CD4-positive, alpha-beta T cell treated with Interleukin-1 beta for 1 hour (primary cell): ENCODE measurements at places on chromosomes 7 and 10.

DNA sequence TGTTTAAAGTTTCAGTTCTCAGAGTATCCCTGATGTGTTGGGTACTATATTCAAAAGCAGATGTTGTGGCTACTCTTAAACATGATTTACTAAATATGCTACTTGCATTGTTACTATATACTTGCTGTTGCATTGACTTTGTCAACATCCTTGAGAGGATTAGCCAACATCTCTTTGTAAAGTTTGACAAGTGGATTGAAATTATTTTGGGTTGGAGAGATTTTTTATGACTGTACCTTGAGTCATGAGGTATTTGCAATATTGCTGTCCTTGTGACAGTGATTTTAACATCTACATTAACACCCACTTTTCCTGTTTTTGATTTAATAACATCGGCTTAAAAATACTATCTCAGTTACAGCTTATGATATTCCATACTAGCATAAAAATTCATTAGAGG lies 31.9 kb downstream of the MRC1 start:
- DNase-seq: no peak

GRCh38 chr10:73865459-73866442 lies 8.6 kb downstream of the CAMK2G start:
- peak; percentile 73 for DNase-seq

DNA sequence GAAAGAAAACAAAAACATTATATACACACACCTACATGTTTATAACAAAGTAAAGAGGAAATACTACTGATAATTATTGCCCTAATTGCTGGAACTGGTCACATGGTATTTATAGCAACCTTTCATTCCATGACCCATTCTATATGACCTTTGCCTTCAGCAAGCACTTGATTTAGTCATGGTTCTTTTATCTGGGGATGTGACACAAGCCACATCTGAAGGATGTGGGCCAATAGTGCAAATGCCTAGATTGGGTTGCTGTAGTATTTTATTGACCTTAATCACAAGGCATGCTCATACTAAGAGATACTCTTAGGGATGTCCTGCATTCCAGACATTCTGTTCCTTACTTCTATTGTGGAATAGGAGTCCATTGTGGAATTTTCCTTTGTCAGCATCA lies 723.5 kb upstream of the POM121L12 start:
- DNase-seq: no peak

GRCh38 chr7:127957886-127958285 lies 73.4 kb downstream of the LRRC4 start:
- no peak for DNase-seq

DNA sequence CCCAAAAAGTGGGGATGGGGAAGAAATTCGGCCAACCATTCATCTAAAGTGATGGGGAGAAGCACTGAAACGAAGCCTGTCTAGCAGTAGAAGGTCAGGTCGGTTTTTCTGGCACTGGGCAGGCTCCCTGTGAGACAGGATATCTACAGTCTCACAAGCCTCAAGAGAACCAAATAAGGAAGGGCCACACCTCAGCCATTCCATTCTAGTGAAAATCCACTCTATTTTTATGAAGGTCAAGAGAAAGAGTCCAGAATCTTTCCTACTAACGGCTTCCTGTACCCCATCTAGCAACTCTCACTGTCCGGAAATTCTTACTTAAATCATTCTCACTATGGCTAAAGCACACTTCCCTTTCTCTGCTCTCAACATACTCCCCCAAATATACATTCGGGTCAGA lies 267.1 kb downstream of the PRPF18 start:
- DNase-seq: no peak

- no peak for DNase-seq
These were observed 227.0 kb downstream of the TRIL start for GRCh38 chr7:28731092-28731658.

DNA sequence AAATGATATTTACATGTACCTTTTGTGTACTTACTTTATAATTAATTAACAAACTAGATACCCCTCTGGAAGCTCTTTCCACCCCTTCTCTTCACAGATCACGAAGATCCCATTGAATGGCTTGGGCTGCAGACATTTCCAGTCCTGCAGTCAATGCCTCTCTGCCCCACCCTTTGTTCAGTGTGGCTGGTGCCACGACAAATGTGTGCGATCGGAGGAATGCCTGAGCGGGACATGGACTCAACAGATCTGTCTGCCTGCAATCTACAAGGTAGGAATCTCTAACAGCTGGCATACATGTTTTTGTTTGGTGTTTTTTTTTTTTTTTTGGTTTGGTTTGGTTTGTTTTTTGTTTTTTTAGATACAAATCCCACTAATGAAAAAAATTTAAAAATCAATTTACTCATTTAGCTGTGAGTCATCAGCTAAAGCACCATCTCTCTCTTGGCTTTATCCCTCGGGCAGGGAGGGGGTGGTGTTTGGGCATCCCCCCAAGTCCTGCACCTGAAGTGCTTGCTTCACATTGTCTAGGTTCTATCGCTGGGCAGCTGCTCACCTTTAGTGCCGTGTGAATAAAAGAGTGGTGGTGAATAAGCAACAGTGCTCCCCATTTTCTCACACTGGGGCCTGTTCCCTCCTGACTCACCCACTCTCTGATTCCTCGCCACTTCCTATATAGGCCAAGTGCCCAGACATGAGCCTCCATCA lies 68.9 kb downstream of the MET start:
- DNase-seq: no peak

DNA sequence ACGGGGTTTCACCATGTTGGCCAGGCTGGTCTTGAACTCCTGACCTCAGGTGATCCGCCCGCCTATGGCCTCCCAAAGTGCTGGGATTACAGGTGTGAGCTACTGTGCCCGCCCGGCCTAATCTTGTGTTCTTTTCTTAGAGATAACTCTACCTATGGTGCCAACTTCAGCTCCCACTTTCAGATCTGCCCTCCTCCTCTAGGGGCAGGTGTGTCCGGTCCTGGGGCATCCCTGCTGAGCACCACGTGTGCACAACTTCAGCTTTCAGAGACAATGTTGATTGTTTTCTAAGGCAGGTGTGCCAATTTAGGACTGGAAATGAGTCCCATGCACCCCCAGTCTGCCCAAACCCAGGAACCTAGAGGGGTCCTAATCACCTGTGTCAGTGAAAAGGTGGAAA lies 18.5 kb upstream of the FXYD4 start:
- DNase-seq: no peak

DNA sequence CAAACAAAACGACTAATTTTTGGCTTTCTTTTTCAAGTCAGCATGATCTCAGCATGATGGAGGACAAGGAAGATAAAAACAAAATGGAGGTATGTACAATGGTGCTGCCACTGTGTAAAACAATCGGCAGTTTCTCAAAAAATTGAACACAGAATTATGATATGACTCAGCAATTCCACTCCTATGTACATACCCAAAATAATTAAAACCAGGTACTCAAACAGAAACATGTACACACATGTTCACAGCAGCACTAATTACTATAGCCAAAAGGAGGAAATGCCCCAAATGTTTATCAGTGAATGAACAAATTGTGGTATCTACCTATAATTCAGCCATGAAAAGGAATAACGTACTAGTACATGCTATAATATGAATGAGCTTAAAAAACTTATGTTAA lies 29.9 kb downstream of the SNX13 start:
- DNase-seq: no peak

GRCh38 chr7:15330943-15331342 lies 230.9 kb downstream of the AGMO start:
- DNase-seq: no peak

GRCh38 chr10:75857269-75857846 lies 425.9 kb downstream of the LRMDA start:
- DNase-seq: no peak

GRCh38 chr10:80498078-80498832 lies 39.4 kb upstream of the SH2D4B start:
- DNase-seq: no peak

- no peak for DNase-seq
These were observed 125.7 kb downstream of the OAT start for GRCh38 chr10:124292911-124293615.

GRCh38 chr7:33190688-33191304 lies 61.4 kb downstream of the BBS9 start:
- DNase-seq: no peak

DNA sequence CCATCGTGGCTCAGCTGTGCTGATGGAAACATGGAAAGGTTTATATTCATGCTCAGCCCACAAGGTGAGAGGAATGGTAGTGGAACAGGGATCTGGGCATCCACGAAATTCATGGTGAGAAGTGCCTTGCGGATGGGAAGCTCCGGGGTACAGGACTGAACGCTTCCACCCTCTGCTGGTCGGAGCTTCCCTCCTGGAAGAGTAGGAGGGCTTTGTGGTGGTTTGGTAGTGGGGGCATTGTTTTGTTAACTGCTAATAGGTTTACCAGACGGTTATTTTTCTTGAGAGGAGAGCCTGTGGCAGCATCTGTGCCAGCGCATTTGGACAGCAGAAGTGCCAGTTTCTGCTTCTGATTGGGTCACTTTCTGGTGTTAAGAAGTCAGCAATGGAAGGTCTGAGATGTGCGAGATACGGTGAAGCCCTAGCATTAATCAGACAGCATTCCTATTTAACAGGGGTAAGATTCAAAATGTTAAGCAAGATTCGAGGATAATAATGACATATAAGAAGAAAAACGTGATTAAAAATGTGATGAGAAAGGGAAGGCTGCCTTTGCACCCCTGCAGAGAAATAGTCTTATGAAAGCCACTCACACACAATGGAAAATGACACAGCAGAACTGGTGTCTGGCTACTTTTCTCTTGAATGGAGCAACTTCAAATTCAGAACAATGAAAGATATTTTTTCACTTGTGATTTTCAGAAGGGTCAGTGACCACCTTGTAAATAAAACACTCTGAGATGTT lies 17.7 kb downstream of the ABCA13 start:
- no peak for DNase-seq

GRCh38 chr10:17003651-17004286 lies 125.8 kb downstream of the CUBN start:
- no peak for DNase-seq

- DNase-seq: no peak
These were observed 7.0 kb upstream of the CAMK2G start for GRCh38 chr10:73881221-73881919.

- DNase-seq: no peak
These were observed 58.9 kb downstream of the LRRC72 start for GRCh38 chr7:16585540-16585939.

- DNase-seq: peak; percentile 20
These were observed at the start of gene SLC29A4 for GRCh38 chr7:5282543-5283316. TSS of gene SLC29A4 (plus strand) at chr7:5282943. CDS start at chr7:5287817, 4,874 bp downstream.

GRCh38 chr7:128881458-128882125 lies 18.9 kb downstream of the ATP6V1F start:
- DNase-seq: no peak

DNA sequence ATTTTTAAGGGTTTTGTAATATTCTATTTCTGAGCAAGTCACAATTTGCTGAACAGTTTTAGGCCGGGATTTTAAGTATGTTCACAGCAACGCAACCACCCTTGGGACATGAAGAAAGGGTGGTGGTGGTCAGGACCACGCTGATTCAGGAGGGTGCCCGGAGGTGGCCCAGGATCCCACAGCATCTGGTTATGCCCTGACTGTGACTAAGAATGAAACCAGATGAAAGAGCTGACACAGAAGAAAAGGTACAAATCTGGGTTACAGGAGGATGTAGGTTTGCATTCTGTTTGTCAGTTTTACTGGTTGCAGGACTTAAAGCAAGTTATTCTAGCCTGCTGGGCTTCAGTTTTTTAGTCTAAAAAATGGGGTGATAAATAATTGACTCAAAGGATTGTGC lies 279.7 kb downstream of the CCSER2 start:
- DNase-seq: no peak

DNA sequence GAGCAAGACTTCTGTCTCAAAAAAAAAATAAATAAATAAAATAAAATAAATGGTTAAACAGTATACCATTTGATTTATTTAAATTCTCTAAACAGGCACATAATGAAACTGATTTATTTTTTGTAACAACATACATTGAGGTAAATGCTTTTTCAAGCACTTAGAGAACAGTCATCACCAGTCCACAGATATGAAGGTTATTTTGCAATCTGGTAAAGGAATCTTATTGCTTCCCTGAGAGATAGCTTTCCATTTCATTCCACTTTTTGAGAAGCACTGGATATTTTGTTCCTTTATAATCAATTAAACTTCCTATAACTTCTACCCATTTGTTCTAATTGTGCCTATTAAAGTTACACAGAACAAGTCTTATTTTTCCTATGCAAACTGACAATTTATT lies 5.2 kb downstream of the CEP55 start:
- DNase-seq: no peak

- DNase-seq: peak; percentile 29
These were observed 5.0 kb upstream of the PAXIP1 start for GRCh38 chr7:155007947-155008346.

DNA sequence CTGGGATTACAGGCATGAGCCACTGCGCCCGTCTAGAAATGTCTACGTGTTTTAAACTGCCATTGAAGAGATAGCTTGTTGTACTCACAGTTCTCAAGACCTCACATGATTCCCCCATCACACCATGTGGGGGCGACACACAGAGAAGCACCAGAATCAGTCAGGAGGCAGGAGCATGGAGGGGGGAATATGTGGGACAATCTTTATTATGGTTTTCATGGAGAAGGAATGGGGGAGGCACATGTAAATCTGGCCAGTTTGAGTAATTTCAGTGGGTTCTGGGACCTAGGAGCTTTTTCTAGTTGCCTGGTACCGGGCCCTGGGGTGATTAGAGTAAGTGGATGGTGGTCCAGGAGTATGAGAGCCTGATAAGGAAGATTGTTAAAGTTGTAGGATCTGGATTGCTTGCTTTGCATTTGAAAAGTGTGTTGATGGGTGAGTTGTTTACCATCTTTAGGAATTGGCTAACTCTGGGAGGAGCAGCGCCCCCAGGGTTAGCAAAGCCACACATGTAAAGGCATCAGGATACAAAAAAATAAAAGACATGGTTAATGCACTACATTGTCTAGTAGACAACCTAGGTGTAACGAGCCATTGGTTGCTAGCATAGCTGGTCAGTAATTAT lies 85.4 kb upstream of the SLC13A1 start:
- DNase-seq: no peak

GRCh38 chr10:110947061-110947595 lies 27.7 kb downstream of the SHOC2 start:
- DNase-seq: no peak

DNA sequence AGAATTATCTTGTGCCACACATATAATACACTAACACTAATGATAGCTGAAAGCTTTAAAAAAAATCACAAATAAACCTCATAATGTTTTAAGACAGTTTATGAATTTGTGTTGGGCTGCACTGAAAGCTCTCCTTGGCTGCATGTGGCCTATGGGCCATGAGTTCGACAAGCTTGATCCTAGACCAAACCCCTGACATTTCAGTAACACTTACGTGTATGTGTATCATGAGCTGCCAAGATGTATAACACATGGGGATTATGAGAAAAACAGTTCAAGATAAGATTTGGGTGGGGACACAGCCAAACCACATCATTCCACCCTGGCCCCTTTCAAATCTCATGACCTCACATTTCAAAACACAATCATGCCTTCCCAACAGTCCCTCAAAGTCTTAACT lies 823.8 kb downstream of the PCDH15 start:
- DNase-seq: no peak

- DNase-seq: no peak
These were observed 4.4 kb upstream of the GALNTL5 start for GRCh38 chr7:151951672-151952338.
